AG09319 (cell line): ENCODE measurements at places on chromosomes 4 and X.

DNA sequence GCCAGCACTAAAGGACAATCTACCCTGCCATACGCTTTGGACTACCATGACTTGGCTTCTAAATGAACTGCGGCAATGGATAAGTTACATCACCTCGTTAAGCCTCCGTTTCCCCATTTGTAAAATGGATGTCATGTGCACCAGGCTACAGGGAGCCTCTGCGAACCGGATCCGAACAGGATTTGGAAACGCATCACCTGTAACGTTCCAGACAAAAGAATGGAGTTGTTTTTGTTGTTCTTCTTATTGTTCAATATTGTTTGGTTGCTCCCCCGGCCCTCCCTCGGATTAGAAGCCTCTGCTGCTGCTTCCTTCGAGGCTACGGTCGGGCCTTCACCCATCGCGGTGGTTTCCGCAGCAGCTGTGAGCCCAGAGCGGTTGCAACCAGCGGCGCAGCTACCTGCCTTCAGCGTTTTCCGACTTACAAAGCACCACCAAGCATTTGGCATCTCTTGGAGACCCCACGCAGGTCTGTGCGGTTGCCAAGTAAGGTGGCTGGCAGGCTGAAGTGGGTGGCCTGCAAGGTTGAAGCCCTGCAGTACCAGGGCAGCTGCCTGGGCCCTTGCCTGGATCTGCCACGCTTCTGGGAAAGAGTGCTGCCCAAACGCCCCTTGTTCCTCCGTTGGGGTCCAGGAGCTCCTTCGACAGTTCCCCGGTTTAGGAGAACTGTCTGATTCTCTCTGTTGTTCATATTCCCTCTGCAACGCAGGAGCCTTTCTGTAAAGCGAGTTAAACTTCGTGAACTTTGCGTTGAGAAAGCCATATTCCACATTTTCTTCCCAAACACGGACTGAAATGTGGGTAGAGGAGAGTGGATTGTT is 7.1 kb downstream of the NKX3-2 start:
- DNase-seq, result no peak

DNA sequence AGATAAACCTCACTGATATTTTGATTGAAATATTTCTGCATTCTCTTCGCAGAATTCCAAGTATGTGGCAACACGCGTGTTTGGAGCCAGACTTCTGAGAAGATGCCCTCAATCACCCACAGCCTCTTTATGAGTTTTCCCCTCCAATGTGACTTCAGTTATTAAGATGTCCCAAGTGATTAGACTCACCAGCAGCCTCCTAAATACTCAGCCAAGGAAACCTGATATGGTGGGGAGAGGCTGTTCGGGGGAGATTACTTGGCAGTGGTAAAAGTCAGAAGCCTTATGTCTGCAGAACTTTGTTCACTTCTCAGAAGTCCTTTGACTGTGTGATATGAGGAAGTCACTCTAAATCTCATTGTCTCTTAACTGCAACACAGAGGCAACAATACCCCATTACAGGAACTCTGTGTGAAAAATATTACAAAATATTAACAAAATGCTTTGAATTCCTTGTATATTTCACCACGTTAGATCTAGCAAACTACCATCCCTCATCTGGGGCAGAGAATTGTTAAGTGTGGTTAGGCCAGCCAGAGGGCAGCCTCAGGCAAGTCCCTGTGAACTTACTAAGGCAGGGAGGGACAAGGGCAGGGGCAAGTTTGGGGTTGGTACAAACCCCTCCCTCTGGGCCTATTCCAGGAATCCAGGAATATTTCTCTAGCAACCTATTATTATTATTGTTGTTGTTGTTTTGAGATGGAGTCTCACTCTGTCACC is 151.4 kb upstream of the USP9X start:
- peak; percentile 61 for DNase-seq

- no peak for DNase-seq
Observed at GRCh38 chr4:41174444-41174843, 39.9 kb downstream of the APBB2 start.

DNA sequence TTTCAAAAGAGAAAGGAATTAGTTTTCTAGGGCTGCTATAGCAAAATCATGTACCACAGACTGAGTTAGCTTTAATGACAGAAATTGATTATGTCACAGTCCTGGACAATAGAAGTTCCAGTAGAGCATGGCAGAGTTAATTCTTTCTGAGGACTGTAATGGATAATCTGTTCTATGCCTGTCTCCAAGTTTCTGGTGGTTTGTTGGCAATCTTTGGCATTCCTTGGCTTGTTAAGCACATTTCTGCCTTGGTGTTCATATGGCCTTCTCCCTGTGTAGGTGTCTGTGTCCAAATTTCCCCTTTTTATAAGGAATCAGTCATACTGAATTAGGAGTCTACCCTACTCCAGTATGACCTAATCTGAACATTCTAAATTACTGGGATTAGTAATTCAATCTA is 336.1 kb upstream of the PABPC4L start:
- no peak for DNase-seq

- DNase-seq, result no peak
Observed at GRCh38 chr4:156493858-156494257, 477.7 kb downstream of the PDGFC start.

GRCh38 chrX:43720082-43720481 is 64.0 kb downstream of the MAOA start:
- no peak for DNase-seq
